ENCODE measurements at places on chromosomes 5 and 9.

- peak; percentile 45 for DNase-seq
These were observed 41.4 kb upstream of the RNU6ATAC start for GRCh38 chr9:134205672-134206310.

DNA sequence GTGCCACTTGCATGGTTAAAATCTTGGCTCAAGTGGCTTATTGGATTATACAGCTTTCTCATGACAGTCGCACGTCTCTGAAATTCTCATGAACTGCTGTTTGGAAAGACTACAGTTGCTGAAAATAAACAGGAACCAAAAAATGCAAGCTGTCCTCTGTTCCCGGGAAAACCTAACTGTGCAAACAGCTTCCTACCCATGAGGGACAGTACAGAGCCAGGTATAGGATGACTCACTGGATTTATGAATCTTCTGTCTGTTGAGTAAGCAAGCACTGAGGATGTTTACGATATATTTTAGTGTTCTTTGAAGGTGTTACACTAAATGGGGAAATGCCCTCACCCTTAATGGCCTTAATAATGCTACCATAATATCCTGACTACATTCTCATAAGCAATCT lies 380.3 kb upstream of the TNC start:
- no peak for DNase-seq

DNA sequence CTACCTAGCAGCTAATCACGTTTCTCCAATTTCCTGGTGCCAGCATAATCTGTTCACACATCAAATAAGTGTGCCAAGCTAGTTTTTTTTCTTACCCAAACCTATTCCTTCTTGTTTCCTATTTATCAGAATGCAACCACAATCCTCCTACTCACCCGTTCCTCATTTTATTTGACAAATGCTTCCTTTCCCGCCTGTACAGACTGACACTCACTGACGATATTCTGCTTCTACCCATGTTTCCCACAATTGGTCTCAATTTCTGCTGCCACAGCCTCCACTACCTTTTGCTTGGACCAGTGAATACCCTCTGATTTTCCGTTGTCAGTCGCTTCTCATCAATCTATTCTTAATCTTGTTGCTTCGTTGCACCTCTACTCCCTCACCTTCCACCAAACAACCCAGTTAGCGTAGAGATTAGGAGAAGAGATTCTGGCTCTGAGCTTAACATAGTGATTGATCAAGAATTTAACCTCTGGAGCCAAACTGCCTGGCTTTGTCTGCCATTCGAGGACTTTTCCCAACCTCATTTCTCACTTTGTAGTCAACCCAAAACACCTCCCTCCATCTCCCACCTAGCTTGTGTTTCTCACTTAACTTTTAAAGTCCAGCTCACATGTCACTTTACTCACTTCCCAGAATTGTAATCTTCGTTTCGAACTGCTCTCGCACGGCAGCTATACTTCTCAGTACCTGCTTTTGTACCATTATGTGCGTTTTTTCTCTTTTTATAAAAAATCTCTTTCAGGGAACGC lies 729 bp upstream of the TMEM38B start:
- DNase-seq = no peak

- DNase-seq = no peak
These were observed 397.4 kb downstream of the PIK3R1 start for GRCh38 chr5:68612972-68613371.

- no peak for DNase-seq
These were observed 108.8 kb upstream of the LRRTM2 start for GRCh38 chr5:138983984-138984383.

DNA sequence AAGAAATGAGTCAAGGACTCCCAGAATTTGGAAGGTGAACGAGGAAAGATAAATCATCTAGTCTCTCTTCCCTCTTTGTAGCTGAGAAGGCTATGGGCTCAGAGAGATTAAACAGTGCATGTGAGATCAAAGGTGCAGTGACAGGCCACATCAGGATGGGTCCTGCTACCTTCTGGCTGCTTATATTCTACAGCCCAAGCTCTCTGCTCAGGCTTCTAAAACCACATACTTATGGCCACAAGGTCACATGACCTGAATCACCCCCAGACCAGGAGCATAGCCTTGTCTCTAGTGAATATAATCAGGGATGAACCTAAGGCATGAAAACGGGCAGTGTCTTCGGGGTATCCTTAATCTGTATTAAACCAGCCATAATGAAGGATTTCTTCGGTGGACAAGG lies 158.9 kb downstream of the SEMA5A start:
- DNase-seq = no peak

GRCh38 chr9:134968011-134968822 lies 50.5 kb upstream of the FCN1 start:
- peak; percentile 26 for DNase-seq

DNA sequence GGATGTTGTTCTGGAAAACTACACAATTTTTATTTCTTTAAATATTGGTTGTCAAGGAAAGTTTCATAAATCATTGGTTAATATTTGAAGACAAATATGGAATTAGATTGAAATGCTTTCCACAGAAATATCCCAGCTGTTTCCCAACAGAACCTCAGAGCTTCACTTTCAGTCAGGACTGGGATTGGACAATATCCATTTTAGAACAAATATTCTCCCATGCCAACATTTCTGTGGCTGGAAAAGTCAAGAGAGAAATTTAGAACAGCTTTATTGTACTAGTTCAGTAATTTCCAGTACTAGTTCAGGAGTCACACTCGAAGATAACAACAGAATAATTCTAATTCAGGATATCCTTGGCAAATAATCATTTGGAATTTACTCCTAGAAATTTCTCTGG lies 116.1 kb upstream of the TUT7 start:
- DNase-seq = peak; percentile 59

- no peak for DNase-seq
These were observed 17.2 kb downstream of the STARD4 start for GRCh38 chr5:111495159-111495558.

DNA sequence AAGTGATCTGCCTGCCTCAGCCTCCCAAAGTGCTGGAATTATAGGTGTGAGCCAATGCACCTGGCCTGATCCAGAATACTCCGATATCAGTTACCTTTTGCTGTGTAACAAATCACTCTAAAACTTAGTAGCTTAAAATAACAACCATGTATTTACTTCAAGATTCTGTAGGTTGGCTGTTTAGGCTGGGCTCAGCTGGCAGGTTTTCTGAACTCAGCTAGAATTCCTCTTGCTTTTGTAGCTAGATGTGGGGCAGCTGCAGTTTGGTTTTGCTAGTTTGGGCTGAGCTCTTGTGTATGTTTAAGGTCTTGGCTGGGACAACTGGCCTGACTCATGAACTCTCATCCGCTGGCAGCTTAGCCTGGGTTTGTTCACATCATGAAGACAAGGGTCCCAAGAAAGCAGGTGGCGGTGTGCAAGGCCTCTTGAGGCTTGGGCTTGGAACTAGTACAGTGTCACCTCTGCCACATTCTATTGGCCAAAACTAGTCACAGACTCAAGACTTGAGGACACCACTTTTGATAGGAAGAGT lies 138.3 kb upstream of the SHB start:
- peak; percentile 11 for DNase-seq

DNA sequence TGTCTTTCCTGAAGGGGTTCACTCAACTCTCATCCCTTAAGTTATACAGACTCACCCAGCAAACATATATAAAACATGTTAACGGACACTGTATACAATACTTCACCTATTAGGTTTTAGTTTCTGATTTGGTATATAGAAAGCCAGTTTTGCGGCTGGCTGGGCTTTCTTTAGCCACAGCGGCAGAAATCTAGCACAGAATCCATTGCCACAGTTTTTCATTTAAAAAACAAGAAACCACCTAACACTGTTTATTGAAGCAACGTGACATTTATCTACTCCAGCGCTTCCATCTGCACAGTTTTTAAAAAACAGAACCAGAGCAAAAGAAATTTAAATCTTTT lies 67.3 kb downstream of the SNX30 start:
- no peak for DNase-seq

DNA sequence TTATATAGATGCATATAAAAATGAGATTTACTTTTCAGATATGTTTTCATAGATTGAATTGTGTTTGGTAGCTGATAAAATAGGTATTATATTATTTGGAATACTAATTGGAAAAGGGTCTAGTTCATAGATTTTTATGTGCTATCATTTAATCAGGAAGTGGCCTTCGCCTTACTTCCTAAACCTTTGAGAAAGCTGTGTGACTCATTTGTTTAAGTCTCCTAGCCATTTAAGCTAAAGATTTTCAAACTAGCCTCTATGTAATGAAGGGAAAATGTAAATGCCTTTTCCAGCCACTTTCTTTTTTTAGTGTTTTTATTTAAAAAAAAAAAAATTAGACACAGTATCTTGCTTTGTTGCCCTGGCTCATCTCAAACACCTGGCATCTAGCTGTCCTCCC lies 97.5 kb downstream of the DMXL1 start:
- no peak for DNase-seq

DNA sequence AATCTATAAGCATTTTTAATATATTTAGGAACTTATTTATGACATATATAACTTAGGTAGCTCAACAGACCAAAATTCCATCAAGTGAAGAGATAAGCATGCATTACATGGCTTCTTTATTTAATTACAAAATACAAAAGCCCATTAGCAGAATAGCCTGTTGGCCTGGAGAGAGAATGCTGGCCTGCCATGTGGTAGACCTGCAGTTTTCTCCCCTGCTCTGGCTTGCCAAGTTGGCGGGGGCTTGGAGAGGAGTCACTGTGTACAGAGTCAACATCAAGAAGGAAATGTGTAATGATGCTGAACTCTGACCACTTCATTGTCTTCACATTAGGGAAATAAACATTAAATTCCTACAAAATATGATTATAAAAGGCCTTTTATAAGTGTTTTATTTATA lies 69.8 kb upstream of the CNTLN start:
- DNase-seq = no peak

Data from LHCN-M2 (cell line).